ENCODE measurements at places on chromosomes 4 and X. TPM values are rescaled to one million over a fixed set of nuclear protein-coding genes. Genes with fewer than 3 reads are reported as not detected.

The IQCM gene
- not detected for total RNA-seq

The JADE3 gene
- 3.0 TPM for total RNA-seq

DNA sequence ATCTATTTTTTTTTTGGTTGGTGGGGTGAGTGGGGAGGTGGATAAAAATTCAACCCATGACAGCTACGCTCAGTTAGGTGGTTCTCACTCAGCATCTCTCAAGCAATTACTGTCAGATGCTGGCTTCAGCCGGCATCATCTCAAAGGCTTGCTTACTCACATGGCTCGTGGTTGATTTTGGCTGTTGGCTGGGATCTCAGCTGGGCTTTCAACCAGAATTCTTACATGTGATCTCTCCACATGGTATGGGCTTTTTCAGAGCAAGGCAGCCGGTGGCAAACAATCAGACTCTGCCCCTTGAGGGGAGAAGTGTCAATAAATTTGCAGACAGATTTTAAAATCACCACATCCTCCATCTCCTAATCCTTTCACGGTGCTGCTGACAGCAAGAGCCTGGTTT is 47.2 kb downstream of the SLC34A2 start:
- no peak overlapping the region for H3K27ac ChIP-seq
- no peak for DNase-seq
- H3K27me3 ChIP-seq = no peaks in the 10 kb centered on the region
- H3K4me3 ChIP-seq = no peak overlapping the region
- H3K4me1 ChIP-seq = no peaks in the 10 kb centered on the region
- H3K36me3 ChIP-seq = no peaks in the 10 kb centered on the region

GRCh38 chr4:109576462-109576861 is 16.4 kb downstream of the MCUB start:
- H3K36me3 ChIP-seq = peaks cover 43% of the 10 kb centered on the region
- peaks cover 6% of the 10 kb centered on the region for H3K27me3 ChIP-seq
- H3K4me3 ChIP-seq = no peak overlapping the region
- no peak overlapping the region for H3K27ac ChIP-seq

GRCh38 chr4:96593422-96593821 is 753.5 kb downstream of the PDHA2 start:
- H3K4me3 ChIP-seq = no peak overlapping the region
- no peaks in the 10 kb centered on the region for H3K27me3 ChIP-seq
- H3K36me3 ChIP-seq = no peaks in the 10 kb centered on the region

DNA sequence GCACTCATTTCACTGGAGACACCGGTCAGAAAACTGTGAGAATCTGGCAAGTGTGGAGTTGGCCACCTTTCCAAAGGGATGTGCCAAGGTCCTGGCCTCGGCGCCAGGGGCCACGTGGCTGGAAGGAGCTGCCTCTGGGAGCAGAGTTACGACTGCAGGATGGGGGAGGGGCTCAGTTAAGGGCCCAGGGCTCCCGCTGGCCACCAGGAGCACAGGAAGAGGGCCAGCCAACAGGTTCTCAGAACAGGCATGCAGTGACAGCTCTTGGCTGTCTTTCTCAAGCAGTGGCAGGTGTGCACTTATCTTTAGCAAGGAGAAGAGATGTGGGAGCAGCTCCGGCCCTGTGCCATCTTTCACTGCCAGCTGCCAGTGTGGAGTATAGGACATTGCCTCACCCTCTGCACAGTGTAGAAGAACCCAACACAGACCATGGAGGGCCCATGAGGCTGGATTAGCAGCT is 115.9 kb upstream of the RBPJ start:
- no peak overlapping the region for H3K27ac ChIP-seq
- DNase-seq = no peak
- no peak overlapping the region for H3K4me3 ChIP-seq
- peaks cover 3% of the 10 kb centered on the region for H3K27me3 ChIP-seq
- H3K36me3 ChIP-seq = peaks cover 13% of the 10 kb centered on the region

The NOX1 gene
- total RNA-seq = not detected

DNA sequence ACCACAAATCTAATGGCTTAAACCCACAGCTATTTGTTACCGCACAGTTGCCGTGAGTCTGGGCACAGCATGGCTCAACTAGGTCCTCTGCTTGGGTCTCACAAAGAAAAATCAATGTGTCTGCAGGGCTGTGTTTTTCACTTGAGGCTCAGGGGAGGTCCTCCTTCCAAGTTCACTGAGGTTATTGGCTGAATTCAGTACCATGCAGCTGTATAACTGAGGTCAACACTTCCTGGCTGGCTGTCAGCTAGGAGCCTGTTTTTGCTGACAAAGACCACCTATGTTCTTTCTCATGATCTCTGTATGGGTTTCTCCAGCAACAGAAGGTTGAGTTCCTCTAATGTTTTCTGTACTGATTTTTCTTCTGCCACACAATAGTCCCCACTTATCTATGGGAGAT is 736.7 kb upstream of the PRKX start:
- DNase-seq = no peak
- H3K4me3 ChIP-seq = no peak overlapping the region

The ARHGEF6 gene
- 77.9 TPM for total RNA-seq

DNA sequence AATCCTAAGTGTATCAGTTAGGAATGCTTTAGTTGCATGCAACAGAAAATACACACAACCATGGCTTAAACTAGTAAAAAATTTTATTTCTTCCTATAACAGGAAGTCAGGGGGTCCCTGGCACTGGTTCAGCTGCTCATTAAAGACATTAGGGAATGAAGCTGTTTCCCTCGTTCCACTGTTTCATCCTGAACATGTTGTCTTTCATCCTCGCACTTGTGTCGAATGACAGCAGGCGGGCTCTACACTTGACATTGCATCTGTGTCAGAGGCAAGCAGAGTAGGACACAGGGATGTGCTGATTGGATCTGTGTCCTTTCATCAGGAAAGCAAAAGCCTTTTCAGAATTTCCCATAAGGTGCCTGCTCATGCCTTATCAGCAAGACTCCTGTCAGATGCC is 22.8 kb upstream of the C1QTNF7 start:
- no peak overlapping the region for H3K27ac ChIP-seq
- H3K27me3 ChIP-seq = peaks cover 9% of the 10 kb centered on the region
- H3K4me1 ChIP-seq = peaks cover 25% of the 10 kb centered on the region
- H3K4me3 ChIP-seq = no peak overlapping the region
- no peak for DNase-seq

The MTTP gene
- total RNA-seq = not detected

- peaks cover 1% of the 10 kb centered on the region for H3K27me3 ChIP-seq
- H3K36me3 ChIP-seq = no peaks in the 10 kb centered on the region
- no peak overlapping the region for H3K27ac ChIP-seq
- no peak for DNase-seq
- no peak overlapping the region for H3K4me3 ChIP-seq
- H3K4me1 ChIP-seq = no peaks in the 10 kb centered on the region
Measured at GRCh38 chrX:129694805-129695204, 40.0 kb upstream of the APLN start.

- H3K4me1 ChIP-seq = peaks cover 16% of the 10 kb centered on the region
- H3K27me3 ChIP-seq = no peaks in the 10 kb centered on the region
- no peak overlapping the region for H3K27ac ChIP-seq
- H3K36me3 ChIP-seq = no peaks in the 10 kb centered on the region
- no peak for DNase-seq
Measured at GRCh38 chr4:174422893-174423256, 99.4 kb downstream of the HPGD start.

DNA sequence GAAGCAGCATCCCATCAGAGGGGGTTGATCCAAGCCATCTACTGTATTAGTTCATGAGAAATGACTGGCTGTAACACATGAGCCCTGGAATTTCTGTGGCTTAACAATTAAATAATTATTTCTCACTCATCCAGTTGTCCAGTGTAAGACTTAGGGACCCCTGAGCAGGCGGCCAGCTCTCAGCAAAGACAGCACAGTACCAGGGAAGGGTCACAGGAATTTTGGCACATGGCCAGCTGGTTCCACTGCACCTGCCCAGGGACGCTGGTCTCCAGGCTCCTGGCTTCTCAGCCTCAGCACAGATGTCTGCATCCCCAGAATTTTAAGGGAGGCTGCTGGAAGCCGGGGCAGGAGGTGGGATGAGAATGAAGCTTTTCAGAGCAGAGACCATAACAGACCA is 93.7 kb upstream of the DHRSX start:
- DNase-seq = no peak
- H3K27ac ChIP-seq = no peak overlapping the region
- H3K27me3 ChIP-seq = no peaks in the 10 kb centered on the region

GRCh38 chrX:111270339-111270738 is at the start of gene CAPN6:
CAPN6 (minus strand) TSS chrX:111270483; CDS start chrX:111263936, 6,547 bp downstream.
- no peak for DNase-seq
- H3K4me1 ChIP-seq = no peaks in the 10 kb centered on the region
- no peak within 1 kb of the TSS for H3K4me3 ChIP-seq
- H3K27me3 ChIP-seq = no peaks in the 10 kb centered on the region
- no peaks in the 10 kb centered on the region for H3K36me3 ChIP-seq

- H3K27ac ChIP-seq = no peak overlapping the region
- DNase-seq = no peak
- H3K4me3 ChIP-seq = no peak overlapping the region
- no peaks in the 10 kb centered on the region for H3K27me3 ChIP-seq
- H3K4me1 ChIP-seq = no peaks in the 10 kb centered on the region
- no peaks in the 10 kb centered on the region for H3K36me3 ChIP-seq
Measured at GRCh38 chr4:24265989-24266388, 318.4 kb downstream of the DHX15 start.

GRCh38 chr4:2811830-2812611 is 19.1 kb downstream of the SH3BP2 start:
- no peaks in the 10 kb centered on the region for H3K27me3 ChIP-seq
- H3K4me3 ChIP-seq = peak overlapping the region; percentile 96
- H3K4me1 ChIP-seq = peaks cover 37% of the 10 kb centered on the region
- peak overlapping the region; percentile 98 for H3K27ac ChIP-seq
- DNase-seq = peak; percentile 60
- peaks cover 30% of the 10 kb centered on the region for H3K36me3 ChIP-seq

GRCh38 chr4:85302756-85303155 is 172.2 kb upstream of the ARHGAP24 start:
- no peaks in the 10 kb centered on the region for H3K4me1 ChIP-seq
- DNase-seq = no peak
- no peak overlapping the region for H3K27ac ChIP-seq
- H3K27me3 ChIP-seq = no peaks in the 10 kb centered on the region
